GM23338 (cell line): ENCODE measurements at places on chromosomes 6 and 20.

DNA sequence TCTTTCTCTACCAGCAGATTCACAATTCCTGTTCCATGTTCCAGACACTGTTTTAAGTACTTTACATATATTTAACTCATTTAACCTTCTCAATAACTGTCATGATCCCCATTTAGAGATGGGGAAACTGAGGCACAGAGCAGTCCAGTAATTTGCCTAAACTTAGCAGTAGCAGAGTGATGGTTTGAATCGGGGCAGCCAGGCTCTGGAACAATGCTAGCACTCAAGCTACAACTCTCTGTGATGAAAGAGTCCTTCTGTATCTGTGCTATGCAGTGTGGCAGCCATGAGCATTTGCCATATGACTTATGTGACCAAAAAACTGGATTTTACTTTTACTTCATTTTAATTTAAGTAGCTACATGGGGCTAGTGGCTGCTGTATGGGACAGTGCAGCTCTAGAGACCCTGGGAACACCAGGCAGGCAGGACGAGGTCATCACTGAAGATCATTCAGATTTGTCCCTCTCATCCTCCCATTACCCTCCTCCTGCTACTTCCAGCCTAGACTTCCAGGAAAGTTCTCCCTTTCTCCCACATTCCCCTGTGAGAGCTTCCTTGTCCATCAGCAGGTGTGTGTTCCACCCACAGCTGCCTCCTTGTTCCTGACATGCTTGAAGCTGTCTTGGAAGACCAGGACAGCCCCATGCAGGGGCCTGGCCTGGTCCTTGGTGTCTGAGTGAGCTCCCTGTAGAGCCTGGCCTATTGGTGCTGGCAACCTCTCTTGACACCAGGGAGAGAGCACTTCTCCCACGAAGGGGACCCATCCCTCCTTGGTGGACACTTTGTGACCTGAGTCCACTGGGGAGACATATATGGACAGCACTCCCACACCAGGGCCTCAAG, 157.0 kb downstream of the MRPL14 start:
- no peak for DNase-seq

DNA sequence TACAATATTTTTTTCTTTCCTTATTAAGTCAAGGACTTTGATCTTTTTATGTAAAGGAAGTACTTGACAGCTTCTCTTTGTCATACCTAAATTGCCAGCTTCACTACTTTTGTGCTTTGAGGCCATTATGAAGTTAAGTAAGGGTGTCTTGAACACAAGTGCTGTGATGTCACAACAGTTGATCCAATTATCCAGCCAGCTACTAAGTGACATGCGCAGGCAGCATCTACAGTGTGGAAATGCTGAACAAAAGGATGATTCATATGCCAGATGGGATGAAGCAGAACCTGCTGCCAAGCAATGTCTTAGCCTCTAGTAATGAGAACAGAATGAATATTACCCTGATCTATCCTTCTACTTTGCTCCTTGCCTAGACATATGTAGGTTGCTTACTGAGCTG, 68.3 kb upstream of the TMEM244 start:
- DNase-seq = no peak

GRCh38 chr6:45532721-45533210, 155.0 kb upstream of the SUPT3H start:
- DNase-seq = no peak

- DNase-seq = no peak
These were observed 19.2 kb downstream of the RRAGD start for GRCh38 chr6:89392823-89393222.

DNA sequence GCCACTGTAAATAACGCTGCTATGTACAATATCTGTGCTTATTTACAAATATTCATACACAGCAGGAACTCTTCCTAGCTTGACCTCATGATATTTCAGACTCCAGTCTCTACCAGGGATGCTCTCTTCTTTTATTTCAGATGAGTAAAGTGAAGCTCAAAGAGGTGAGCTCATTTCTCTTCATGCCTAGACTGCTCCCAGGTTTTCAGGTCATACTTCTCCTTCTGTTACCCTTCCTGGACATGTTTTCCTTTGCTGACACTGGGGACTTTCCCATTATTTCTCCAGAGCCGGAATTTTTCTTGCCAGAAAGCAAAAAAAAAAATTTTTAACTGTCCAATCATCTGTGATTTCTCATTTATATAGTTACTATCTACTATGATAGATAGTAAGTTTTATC, 147.2 kb upstream of the DST start:
- no peak for DNase-seq

- peak; percentile 52 for DNase-seq
These were observed 78.4 kb upstream of the FBXL4 start for GRCh38 chr6:99026135-99026534.

- no peak for DNase-seq
These were observed 132.8 kb upstream of the SPACA1 start for GRCh38 chr6:87914637-87915395.

DNA sequence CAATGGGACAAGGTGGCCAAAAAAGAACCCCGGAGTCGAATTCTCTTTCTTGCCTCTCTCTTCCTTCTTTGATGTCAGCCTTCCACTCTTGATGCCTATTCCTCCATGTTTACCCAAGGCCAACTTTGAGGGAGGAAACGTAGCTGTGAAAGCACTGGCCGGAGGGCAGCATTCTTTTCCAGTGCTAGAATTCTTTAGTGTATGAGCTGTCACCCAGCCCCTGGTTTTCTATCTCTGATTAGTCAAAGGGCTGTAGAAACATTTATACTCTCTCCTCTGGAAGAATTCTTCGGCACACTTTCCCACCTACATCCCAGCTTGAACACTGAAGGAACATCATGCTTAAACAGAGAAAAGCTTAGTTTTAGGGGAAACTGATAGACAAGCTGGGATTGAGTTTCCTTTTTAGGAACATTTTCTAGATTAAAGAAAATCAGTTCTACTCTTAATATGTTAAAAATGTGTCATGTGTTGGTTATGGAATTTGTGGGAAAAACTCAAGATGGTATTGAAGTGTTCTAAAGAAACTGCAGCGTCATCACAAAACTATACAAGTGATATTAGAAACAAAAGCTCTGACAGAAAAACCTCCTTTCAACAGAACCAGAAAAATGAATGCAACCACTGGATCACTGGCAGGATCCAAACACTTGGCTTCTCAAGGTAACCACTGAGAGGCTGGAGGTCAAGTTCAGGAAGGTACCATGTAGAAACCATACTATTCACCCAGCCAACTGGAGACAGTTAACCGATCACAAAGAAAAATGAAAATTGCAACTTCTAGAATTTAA, 20.7 kb upstream of the UTRN start:
- peak; percentile 60 for DNase-seq

DNA sequence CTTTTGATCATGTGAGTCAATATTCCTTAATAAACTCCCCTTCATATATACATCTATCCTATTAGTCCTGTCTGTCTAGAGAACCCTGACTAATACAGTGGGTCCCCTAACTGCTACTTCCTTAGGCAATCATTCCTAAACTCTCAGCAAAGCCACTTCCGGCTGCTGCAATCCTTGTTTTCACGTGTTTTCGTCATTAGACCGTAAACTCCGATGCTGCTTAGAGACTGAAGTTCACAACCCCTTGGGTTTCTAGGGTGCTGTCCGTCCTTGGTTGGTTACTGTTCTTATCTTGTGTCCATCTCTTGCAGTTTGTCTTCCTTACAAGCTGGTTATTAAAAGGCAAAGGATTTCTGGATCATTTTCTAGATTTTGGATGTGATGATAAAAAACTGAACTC, 106.4 kb downstream of the GMPR start:
- no peak for DNase-seq

GRCh38 chr6:63975699-63976098, 340.1 kb downstream of the PHF3 start:
- DNase-seq = no peak

- no peak for DNase-seq
These were observed 25.3 kb upstream of the PYGB start for GRCh38 chr20:25222461-25223178.

- no peak for DNase-seq
These were observed 1047.8 kb downstream of the EPHA7 start for GRCh38 chr6:92371211-92372208.

- peak; percentile 73 for DNase-seq
These were observed 62.5 kb upstream of the TIAM2 start for GRCh38 chr6:154932515-154933027.

GRCh38 chr20:59153355-59153681, 10.3 kb upstream of the ZNF831 start:
- DNase-seq = no peak

- no peak for DNase-seq
These were observed 165.1 kb upstream of the LAMP5 start for GRCh38 chr20:9349249-9349648.

DNA sequence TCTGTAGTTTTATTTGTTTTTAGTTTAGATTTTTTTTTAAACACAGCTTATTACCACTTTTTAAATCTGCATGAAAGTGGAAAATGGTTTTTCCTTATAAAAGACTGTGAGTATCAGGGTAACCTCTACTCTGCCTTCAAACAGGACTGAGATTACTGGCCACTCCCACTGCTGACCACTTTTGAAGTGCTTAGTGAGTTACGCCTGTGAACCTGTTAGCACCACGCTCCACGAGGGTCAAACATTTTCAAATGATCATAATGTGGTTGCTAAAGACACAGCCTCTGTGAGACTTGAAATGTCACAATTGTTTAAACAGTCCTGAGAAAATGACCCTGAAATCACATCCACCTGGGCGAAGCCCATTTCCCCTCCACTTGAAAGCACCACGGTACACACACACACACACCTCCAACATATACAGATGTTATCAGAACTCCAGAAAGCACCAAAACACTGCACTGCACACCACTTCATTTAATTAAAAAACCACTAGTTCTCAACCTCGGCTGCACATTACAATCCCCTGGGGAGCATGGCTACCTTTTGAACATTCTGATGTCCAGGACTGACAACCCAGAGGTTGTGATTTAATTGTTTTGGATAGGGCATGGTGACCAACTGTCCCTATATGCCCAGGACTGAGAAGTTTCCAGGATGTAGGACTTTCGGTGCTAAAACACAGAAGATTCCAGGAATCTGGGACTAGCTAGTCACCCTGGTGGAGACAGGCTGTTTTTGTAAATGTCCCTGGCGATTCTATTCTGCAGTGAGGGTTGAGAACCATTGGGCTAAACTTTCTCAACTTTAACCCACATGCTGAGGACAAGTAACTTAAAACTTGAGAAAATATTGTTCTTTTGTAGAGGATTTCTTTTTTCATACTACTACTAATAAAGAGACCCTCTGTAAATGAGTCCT, 176.4 kb upstream of the MYLIP start:
- DNase-seq = no peak

DNA sequence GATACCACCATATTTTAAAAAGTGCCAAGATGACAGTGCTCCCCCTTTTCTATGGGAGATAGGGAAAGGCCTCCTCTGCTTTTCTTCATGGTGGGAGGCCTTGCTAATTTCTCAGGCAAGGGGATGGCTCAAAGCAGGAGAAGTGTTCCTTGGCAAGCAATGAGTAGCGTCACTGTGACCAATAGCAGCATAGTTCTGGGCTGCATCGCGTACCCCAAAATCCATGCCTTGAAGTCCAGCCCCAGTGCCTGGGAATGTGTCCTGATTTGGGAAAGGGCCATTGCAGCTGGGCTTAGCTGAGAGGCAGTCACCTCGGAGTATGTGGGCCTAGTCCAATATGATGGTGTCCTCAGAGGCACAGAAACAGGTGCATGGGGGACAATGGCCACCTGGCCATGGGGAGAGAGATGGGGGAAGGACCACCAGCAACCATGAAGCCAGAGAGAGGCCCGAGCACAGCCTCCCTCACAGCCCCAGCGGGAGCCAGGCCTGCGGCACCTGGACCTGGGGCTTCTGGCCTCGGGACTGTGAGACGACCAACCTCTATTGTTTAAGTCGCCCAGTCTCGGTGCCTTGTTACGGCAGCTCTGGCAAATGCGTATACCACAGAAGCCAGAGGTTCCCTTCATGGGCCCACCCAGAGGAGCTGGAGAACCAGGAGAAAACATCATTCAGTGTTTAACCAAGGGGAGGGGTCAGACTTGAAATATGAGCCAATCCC, 153.1 kb upstream of the RPS6KA2 start:
- DNase-seq = no peak

DNA sequence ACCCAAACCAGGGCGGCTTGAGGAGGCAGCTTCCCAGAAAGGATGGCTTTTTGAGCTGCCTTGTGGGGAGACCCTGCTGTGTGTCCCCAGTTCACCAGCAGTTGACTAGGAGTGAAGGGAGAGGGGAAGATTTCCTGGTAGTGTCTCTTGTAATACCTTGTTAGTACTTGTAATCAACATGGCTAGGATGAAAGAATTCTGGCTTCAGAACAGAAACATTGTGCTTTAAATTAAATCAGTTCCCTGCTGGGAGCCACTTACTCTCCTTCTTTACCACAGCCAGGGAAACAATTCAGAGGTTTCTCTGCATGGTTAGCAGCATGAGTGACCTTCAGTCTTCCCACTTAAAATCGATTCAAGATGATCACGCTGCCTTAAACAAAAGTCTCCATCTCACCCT, 525.4 kb upstream of the ID4 start:
- DNase-seq = peak; percentile 70

- DNase-seq = no peak
These were observed 134.0 kb downstream of the PDE7B start for GRCh38 chr6:135985471-135985870.

- no peak for DNase-seq
These were observed 6.2 kb downstream of the BEND6 start for GRCh38 chr6:56961151-56961550.

DNA sequence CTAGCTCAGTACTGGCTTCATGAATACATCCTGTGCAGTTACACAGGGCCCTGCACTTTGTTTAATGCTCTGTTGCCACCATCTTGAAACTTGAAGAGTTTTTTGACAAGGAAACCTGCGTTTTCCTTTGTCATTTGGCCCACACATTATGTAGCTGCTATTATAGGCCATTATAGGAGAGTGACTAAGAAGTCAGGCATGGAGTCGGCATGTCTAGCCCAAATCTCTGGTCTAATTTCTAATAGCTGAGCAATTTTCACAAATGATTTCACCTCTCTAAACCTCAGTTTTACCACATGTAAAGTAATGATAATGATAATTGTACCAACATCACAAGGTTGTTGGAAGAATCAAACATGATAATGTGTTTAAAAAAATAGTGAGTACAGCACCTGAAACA, 67.1 kb upstream of the MYLIP start:
- no peak for DNase-seq

DNA sequence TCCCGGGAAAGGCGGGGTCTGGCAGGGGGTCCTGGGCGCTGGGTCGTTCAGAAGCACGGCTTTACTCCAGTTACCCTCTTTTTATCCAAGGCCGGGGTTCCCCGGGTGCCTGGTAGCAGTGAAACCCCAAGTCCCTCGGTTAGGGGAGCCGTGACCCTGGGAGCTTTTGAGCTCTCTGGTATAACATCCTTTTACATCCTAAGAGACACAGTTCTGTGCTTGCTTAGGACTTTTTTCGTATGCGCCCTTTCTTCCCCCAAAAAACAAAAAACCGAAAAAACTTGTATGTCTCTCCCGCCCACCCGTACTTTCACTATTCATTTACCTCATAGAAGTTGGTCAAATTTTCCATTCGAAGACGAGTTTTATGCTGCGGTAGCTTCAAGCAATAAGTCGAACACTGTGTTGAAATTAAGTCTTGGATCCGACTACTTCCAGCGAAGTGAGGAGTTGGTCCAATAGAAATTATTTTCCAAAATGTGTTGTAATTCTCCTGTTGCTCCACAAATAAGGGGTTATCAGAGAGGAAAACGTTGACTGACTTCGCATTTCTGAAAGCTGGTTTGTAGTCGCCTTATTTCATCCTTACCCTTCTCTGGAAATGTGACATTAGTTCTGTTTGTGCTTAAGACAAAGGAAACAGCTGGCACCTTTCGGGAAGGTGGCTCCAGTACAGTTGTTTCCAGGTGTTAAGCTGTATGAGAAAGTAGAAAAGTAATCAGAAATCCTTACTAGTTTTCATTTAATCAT, 816 bp upstream of the MAN1A1 start:
- peak; percentile 31 for DNase-seq

- no peak for DNase-seq
These were observed 16.6 kb downstream of the NPEPL1 start for GRCh38 chr20:58709013-58709702.
